HL-60 (cell line): ENCODE measurements at places on chromosomes 6 and 20.

DNA sequence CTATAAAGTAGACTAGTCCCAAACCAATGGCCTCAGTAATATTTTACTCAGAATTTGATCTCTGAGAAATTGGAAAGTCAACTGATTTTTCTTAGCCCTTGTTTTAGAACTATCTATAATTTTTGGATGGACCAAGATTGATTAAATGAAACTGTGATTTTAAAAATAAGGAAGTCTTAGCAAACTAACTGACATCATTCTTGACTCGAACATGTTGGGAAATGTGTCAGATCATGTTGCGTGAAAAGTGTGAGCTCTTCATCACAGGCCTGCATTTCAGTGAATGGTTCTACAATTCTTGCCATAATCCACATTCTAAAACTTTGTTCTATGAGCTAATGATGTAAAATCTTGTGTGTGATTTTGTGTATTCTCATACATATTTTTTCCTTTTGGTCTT is 11.0 kb downstream of the TNFAIP3 start:
- peak; percentile 25 for DNase-seq

DNA sequence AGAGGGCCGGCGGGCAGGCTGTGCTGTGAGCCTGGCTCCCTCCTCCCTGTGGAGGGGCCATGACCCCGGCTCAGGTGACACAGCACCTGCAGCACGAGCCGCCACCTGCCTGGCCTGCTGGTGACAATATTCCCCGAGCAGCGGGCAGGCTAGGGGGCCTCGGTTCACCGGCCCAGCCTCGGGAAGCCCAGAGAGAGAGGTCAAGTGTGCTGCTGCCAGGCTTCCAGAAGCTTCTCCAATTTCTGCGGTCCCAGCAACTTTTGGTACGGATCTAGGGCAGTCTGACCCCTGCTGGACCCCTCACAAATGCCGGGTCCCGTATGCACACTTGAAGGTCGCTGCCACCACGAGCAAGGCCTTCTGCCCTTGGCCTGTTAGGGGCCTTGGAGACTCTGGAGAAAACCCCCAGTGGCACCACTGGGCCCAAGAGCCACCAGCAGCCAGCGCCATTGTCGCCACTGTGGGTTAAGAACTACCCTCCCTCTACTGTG is 38.6 kb upstream of the NOL4L start:
- no peak for DNase-seq

GRCh38 chr6:142627474-142627873 is 317.5 kb downstream of the HIVEP2 start:
- no peak for DNase-seq

- DNase-seq = peak; percentile 5
These were observed 35.3 kb downstream of the EFCAB8 start for GRCh38 chr20:32894026-32894483.

DNA sequence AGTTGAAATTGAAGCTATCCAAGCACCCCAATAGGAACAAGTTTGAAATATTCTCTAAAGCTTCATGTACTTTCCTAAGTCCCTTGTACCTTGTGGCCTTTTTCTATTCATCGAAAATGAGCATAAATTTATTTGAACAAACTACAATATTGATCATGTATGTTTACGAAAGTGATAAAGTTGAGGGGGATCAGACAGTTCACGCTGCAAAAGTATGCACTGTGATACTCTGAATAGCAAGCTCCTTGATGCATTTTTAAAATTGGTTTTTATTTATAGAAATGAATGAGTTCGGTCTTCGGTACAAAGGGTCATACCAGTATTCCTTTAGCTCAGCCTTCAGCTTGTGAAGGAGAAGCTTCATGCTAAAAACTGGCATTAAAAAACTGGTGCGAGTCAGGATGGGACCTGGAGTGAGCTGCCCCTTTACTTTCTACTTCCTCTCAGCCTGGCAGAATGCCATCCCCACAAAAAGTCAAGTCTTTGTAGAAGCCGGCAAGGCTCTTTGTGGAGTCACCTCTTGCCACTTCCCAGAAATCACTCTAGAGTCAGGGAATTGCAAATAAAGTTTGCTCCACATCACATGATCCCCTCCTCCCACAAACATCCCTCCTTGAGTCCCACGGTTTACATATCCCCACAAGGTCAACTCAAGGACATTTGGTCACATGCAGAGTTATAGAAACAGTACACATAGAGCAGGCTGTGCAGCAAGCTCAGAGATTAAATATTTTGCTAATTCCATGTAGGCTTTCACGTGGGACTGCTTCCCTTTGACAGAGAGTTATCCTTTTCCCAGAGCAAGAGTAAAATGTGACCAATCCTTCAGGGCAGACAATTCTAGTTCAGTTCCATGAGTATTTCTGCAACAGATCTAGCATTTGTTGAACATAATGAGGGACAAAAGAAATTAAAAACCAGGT is 34.6 kb upstream of the ADGRF1 start:
- DNase-seq = peak; percentile 28

GRCh38 chr6:45990162-45990561 is 25.5 kb downstream of the CLIC5 start:
- DNase-seq = no peak
